Activated T-helper 1 cell treated with anti-CD3 and anti-CD28 coated beads, Interleukin-12 subunit alpha, Interleukin-12 subunit beta, Interleukin-2, Interleukin-4 antibody, amounts not matched to agents 30 ng/mL and 10 ng/mL and 1 ng/mL, durations not matched to agents 14 hours and 24 hours and 36 hours (primary cell): ENCODE measurements at places on chromosomes 12 and 14. TPM values are rescaled to one million over a fixed set of nuclear protein-coding genes. Genes with fewer than 3 reads are reported as not detected.
A peak's percentile ranks its signal among the peaks of the same experiment; 100 is the strongest.

DNA sequence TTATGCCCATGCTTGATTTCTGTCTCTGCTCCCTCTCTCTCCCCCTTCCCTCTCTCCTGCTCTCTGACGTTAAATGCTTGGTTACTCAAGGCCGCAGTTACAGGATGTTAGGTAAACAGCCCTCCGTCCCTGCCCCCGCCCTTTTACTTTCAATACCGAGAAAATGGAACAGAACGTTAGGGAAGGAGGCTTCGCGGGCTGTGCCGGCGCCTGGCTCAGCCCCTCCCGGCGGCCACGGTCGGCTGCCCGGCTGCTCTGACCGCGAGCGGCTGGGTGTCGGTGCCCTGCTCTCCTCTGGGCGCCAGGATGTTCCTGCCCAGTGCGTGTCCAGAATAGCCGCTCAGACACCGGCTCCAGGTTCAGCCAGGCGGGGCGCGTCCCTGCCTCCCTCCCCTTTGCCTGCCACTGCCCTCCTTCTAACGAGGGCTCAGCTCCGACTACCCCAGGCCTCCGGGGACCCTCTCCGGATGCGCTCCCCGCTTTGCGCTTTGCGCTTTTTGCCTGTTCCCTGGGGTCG lies 166.1 kb downstream of the ADCK1 start:
- no peaks in the 10 kb centered on the region for H3K27me3 ChIP-seq
- peak overlapping the region; percentile 76 for H3K4me3 ChIP-seq
- H3K4me1 ChIP-seq: peaks cover 6% of the 10 kb centered on the region
- DNase-seq: peak; percentile 48
- H3K27ac ChIP-seq: peak overlapping the region; percentile 66
- H3K36me3 ChIP-seq: no peaks in the 10 kb centered on the region

DNA sequence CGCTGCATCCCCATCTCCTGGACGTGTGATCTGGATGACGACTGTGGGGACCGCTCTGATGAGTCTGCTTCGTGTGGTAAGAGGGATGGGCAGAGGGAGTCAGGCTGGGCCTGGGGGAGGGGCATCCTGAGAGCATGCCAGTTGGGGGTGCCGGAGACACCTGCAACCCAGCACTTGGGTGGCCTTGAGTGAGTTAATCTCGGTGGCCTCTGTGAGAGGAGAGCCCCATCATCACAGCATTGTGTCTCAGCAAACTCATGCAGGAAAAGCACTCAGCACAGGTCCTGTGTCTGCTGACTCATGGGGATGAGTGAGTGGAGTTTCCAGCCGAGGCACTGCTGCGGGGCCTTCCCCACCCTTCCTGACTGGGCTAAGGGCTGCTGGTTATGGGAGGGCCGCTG lies 19.6 kb upstream of the LRP1-AS start:
- no peak overlapping the region for H3K4me3 ChIP-seq
- peak overlapping the region; percentile 27 for H3K27ac ChIP-seq

DNA sequence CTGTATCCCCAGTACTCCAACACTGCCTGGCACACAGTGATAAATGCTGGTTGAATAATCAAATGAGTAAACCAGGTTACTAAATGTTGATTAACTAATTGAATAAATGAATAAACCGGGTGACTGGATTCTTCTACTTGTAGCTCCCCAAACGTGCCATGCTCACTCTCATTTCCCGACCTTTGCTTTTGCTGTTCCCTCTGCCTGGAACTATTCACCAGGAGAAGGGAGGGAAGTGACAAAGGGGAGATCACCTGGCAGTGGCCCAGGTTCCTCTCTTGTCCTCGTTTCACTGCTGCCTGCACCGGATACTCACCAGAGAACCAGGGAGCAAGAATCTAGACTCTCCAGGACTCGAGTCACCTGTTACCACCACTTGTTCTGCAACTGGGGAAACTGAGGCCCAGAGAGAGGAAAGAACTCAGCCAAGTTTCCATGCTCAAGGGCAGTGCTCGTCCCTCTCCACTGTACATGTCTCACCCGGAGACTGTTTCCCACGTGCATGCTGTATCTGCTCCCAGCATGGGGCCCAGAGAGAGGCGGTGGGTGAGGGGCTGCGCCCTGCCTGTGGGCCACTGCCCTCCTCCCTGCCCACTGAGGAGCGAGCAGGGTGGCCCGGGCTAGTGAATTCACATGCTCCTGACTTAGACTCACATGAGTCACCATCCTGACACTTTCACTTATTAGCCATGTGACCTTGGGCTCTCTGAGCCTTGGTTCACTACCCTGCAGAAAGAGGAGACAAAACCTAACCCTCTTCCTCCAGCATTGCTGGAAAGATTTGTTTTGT lies 17.7 kb upstream of the POP5 start:
- DNase-seq: no peak
- peaks cover 15% of the 10 kb centered on the region for H3K27me3 ChIP-seq
- H3K4me3 ChIP-seq: no peak overlapping the region
- H3K4me1 ChIP-seq: no peaks in the 10 kb centered on the region
- no peak overlapping the region for H3K27ac ChIP-seq

GRCh38 chr14:57820581-57820980 lies 45.3 kb downstream of the SLC35F4 start:
- H3K27me3 ChIP-seq: no peaks in the 10 kb centered on the region
- no peak overlapping the region for H3K4me3 ChIP-seq
- no peaks in the 10 kb centered on the region for H3K4me1 ChIP-seq
- no peak overlapping the region for H3K27ac ChIP-seq
- no peaks in the 10 kb centered on the region for H3K36me3 ChIP-seq

- no peaks in the 10 kb centered on the region for H3K36me3 ChIP-seq
- no peak for DNase-seq
- H3K4me1 ChIP-seq: no peaks in the 10 kb centered on the region
- no peak overlapping the region for H3K27ac ChIP-seq
- H3K4me3 ChIP-seq: no peak overlapping the region
Measured at GRCh38 chr12:113061061-113061694, 4.6 kb downstream of the DTX1 start.

GRCh38 chr12:2261708-2262107 lies 208.9 kb downstream of the CACNA1C start:
- peaks cover 4% of the 10 kb centered on the region for H3K27me3 ChIP-seq
- H3K27ac ChIP-seq: no peak overlapping the region
- H3K36me3 ChIP-seq: no peaks in the 10 kb centered on the region
- H3K4me3 ChIP-seq: no peak overlapping the region

DNA sequence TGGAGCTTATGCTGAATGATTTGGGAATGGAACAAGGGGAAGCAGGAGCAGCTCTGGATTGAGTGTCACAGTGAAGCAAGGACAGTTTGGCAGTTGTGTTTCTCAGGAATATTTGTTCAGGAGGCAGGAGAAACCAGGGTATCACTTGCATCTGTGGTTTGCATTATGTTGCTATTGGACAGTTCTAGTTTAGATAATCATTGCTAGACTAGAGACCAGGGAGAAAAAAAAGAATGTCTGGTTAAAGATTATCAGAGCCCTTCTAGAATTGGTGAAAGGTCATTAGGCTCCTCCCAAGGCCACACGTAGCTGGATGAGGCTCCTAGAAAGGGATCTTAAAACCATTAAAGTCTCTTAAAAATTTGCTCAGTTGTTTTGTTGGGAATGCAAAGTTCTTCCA lies 17.0 kb upstream of the SRSF5 start:
- no peaks in the 10 kb centered on the region for H3K36me3 ChIP-seq
- no peak overlapping the region for H3K4me3 ChIP-seq
- H3K4me1 ChIP-seq: peaks cover 6% of the 10 kb centered on the region
- no peak for DNase-seq
- peaks cover 2% of the 10 kb centered on the region for H3K27me3 ChIP-seq

DNA sequence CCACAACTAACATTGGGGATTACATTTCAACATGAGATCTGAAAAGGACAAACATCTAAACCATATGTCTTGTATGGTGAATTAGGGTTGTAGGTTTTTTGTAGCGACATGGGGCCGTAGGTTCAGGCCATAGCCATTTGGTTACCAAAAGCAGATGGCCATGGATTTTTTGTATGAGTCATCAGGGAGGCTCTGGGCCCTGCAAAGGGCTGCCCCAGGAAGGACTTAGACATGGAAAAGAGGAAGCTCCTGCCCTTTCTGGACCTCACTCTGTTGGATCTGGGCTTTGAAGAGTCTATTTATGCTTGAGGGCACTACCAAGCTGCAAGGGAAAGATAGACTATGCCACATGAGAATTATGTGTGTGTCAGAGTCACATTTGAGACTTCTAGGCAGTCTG lies 89.3 kb upstream of the DHRS4 start:
- DNase-seq: no peak
- no peaks in the 10 kb centered on the region for H3K4me1 ChIP-seq
- H3K4me3 ChIP-seq: no peak overlapping the region
- H3K27me3 ChIP-seq: peaks cover 1% of the 10 kb centered on the region
- no peak overlapping the region for H3K27ac ChIP-seq

GRCh38 chr14:37669242-37669641 lies 73.8 kb downstream of the TTC6 start:
- H3K27me3 ChIP-seq: no peaks in the 10 kb centered on the region
- no peak overlapping the region for H3K27ac ChIP-seq

GRCh38 chr12:88753066-88753465 lies 172.8 kb upstream of the KITLG start:
- H3K4me3 ChIP-seq: no peak overlapping the region
- no peaks in the 10 kb centered on the region for H3K27me3 ChIP-seq
- no peak overlapping the region for H3K27ac ChIP-seq

DNA sequence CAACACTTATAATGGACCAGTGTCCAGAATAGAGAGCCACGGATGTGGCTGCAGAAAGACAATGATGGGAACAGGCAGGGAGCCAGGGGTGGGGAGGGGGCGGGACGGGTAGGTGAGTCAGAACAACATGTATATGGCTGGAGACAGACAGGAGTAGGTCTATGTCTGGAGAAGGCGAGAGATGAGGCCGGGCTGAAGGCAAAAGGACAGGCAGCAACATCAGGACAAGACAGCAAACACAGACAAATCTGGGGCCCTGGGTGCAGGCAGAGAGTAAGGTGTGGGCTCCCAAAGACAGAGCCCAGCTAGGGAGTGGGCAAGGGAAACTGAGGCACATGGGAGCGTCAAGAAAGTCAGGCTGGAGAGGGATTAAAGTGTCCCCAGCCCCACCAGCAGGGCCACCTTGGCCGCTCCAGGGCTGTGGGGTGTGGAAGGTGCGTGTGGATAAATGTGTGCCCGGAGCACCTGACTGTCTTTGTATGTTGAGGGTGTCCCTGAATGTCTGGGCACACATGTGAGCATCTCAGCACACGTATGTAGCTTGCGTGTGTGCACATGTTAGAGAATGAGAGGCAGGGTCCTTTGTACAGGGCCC lies 44.1 kb downstream of the FAM222A start:
- H3K4me3 ChIP-seq: no peak overlapping the region
- no peaks in the 10 kb centered on the region for H3K27me3 ChIP-seq
- no peaks in the 10 kb centered on the region for H3K36me3 ChIP-seq
- no peak for DNase-seq

- H3K4me1 ChIP-seq: peaks cover 27% of the 10 kb centered on the region
- no peak overlapping the region for H3K27ac ChIP-seq
- peaks cover 3% of the 10 kb centered on the region for H3K27me3 ChIP-seq
- H3K36me3 ChIP-seq: peaks cover 14% of the 10 kb centered on the region
- no peak for DNase-seq
Measured at GRCh38 chr14:53156238-53156637, 3.1 kb upstream of the DDHD1 start.

DNA sequence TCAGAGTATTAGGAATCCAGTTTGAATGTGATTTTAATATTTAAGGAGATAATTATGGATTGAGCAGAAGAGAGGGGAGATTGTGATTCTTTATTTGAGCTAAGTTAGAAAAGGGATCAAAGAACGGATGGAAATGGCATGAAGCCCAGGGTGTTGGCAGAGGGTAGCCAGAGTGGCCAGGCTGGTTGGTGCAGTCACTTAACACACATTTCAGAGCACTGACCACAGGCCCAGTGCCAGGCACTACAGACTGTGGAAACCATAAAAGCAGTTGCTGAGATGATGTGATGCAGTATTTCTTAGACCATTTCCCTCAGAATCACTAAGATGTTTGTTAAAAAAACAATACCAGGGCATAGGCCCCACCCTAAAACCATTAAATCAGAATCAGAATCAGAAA lies 167.7 kb upstream of the AMIGO2 start:
- peaks cover 3% of the 10 kb centered on the region for H3K4me1 ChIP-seq
- DNase-seq: no peak
- H3K27me3 ChIP-seq: no peaks in the 10 kb centered on the region
- peaks cover 44% of the 10 kb centered on the region for H3K36me3 ChIP-seq

DNA sequence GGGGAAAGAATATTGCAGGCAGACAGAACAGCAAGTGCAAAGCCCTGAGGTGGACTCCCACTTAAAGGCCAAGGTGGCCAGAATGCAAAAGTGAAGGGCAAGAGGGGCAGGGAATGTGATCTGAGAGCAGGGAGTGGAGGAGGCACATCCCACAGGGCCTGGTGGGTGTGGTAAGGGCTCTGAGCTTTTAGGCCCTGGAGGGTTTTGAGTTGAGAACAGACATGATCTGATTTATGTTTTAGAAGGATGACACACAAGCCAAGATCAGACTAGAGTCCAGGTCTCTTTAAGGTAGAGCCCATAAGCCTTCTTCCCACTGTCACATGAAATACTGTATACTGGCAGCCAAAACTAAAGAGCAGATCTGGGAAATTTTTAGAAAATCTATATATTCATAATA lies 162.5 kb downstream of the SLC38A4 start:
- no peaks in the 10 kb centered on the region for H3K36me3 ChIP-seq
- peaks cover 54% of the 10 kb centered on the region for H3K4me1 ChIP-seq
- no peak overlapping the region for H3K27ac ChIP-seq
- no peaks in the 10 kb centered on the region for H3K27me3 ChIP-seq

Gene SPTB
- total RNA-seq: not detected in 2 replicates

Gene DLK1
- total RNA-seq: not detected in 2 replicates

Gene CLEC14A
- not detected in 2 replicates for total RNA-seq

Gene TTC7B
- 3.1 and 4.3 TPM in 2 replicates for total RNA-seq
